Thymus (tissue), 14 donors: ENCODE measurements at places on chromosomes 3 and 15. TPM values are rescaled to one million over a fixed set of nuclear protein-coding genes. Genes with fewer than 3 reads are reported as not detected.

ELL3 gene
- total RNA-seq, result 3.2 TPM

IFT122 gene
- 14.5 TPM for total RNA-seq

SV2B gene
- total RNA-seq, result 3.2 TPM

RBPMS2 gene
- total RNA-seq, result 0.19 TPM

ARHGEF26 gene
- total RNA-seq, result 1.3 TPM

INSYN1 gene
- 0.61 TPM for total RNA-seq

GRCh38 chr3:40523781-40524180, 979 bp upstream of the ZNF621 start:
- DNase-seq, result no peak

GRCh38 chr3:152628496-152628895, 206.4 kb upstream of the P2RY1 start:
- DNase-seq, result no peak

GRCh38 chr15:67103021-67103420, 37.6 kb downstream of the SMAD3 start:
- DNase-seq, result no peak

DNA sequence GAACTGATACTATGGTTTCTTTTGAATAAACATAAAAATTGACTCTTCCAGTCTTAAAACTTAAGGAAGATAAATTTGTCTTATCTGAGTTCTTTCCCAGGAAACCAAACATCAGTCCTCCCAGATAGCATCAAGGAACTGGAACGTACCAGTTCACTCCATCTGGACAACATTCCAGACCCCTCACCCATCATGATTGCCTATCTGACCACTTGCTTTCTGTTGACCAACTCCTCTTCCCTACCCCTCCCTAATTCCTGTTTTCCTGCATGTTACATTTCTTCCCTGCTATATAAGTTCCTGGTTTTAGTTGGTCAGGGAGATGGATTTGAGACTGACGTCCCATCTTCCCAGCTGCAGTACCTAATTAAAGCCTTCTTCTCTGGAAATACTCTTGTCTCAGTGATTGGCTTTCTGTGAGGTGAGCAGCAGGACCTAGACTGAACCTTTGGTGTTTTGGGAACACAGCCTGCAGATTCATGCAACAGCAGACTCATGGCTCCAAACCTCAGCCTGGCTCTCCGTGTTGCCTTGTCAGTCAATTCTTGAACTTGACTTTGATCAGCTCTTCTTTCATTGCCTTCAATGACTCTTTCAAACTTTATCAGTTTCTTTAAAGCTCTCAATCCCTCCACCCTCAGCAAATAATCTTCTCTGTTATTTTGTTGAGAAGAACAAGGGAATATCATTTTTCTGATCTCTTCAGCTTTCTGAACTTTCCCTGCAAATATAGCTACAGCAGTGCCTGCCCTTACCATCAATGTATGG, 123.6 kb downstream of the RPL22L1 start:
- DNase-seq, result no peak

DNA sequence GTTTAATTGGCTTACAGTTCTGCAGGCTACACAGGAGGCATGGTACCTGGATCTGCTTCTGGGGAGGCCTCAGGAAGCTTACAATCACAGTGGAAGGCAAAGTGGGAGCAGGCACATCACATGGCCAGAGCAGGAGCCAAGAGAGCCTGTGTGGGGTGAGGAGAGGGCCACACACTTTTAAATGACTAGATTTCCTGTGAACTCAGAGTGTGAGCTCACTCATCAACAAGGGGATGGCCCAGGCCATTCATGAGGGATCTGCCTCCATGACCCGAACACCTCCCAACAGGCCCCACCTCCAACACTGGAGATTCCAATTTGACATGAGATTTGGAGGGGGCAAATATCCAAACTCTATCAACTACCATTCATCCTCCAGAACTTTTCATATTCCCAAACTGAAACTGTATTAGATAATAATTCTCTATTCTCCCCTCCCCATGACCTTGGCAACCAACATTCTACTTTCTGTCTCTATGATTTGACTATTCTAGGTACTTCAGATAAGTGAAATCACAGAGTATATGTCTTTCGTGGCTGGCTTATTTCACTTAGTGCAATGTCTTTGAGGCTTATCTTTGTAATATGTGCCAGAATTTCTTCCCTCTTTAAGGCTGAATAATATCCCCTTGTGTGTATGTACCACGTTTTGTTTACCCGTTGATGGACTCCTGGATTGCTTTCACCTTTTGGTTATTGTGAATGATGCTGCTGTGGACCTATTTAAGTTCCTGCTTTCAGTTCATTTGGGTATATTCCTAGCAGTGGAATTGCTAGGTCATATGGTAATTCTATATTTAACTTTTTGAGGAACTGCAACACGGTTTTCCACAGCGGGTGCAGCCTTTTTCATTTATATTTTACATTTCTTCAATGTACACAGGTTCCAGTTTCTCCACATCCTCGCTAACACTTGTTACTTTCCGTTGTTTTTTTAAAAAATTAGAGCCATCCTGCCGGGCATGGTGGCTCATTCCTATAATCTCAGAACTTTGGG, 43.8 kb downstream of the TKT start:
- no peak for DNase-seq

GRCh38 chr3:98744283-98744682, 18.9 kb upstream of the ST3GAL6 start:
- DNase-seq, result no peak

DNA sequence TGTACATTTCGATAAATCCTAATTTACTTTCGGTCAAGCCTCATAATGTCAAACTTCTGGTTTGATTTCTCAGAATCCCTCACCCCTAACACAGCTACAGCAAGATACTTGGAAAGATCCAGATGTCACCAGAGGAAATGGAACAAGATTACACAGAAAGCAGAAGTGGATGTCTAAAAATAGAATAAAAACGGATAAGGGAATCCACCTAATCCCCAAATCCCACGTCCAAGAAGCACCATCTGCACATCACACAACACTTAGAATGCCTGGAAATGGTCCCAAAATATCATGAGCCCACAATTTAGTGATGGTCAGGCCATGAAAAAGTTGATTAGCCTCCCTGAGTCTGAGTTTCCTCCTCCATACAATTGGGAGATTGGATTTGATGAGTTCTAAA, 61.7 kb downstream of the AGTR1 start:
- no peak for DNase-seq

- no peak for DNase-seq
Observed at GRCh38 chr15:76006136-76006778, 6.0 kb downstream of the NRG4 start.

DNA sequence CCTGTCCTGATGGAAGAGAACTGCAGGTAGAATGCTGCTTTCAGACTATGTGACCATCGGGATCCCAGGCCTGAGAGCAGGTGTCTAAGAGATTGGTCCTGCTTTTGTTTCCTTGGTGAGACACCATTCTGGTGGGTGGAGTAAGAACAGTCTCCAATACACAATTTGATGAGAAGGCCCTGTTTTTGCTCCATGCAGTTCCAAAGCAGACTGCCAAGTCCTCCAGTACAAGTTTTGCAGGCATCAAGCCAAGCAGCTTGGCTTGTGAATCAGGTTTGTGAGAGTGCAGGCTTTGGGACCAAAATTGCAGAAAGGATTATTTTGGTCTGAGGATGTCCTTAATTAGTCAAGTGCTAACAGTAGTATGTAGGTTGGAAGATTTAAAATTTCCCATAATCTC, 381.6 kb downstream of the FOXP1 start:
- DNase-seq, result no peak

DNA sequence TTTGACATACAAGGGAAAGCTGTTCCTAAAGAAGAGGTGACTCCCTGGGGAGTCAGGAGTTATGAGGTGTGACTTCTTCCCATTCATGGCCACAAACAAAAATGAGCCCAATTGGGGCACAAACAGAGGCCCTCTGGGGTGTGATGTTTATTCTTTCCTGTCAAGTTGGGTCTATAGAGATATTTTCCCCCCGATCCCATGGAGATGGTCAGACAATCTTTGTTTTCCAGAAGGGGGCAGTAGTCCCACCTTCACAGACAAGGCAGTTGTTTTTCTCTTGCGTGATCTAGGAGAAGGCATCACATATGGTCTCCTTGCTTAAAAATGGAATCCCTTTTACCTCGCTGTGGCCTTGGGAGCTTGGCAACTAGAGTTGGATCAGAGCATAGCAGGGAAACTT, 110.3 kb downstream of the MFSD1 start:
- DNase-seq, result no peak

DNA sequence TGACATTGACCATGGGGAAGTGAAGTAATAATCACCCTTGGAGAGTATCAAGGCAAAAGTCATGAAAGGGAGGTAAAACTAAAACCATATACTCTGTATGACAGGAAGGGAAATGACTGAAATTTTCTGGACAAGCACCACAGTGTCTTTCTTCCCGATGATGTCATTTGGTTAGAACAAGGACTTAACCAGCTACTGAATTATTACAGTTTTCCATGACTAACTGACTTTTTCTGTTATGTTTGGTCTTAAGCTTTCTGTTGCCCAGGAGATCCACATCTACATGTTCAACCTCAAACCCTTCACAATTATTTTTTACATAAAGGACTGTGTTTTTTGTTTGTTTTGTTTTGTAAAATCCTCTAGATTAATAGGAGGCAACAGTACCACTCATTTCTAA, 191.9 kb upstream of the IL12A start:
- DNase-seq, result no peak

DNA sequence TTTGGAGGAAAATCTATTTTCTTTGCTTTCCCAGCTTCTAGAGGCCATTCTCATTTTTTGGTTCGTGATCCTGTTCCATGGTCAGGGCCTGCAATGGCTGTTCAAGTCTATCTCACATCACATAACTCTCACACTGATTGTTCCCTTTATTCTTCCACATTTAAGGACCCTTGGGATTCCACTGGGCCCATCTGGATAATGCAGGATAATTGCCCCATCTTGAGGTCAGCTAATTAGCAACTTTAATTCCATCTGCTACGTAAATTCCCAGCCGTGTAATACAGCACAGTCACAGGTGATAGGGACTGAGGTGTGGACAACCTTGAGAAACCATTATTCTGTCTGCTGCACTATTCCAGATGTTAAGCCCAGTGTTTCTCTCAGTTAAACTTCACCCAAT, 311.6 kb upstream of the CNTN4 start:
- DNase-seq, result no peak

GRCh38 chr3:51568996-51569395, 30.5 kb downstream of the RAD54L2 start:
- DNase-seq, result no peak

DNA sequence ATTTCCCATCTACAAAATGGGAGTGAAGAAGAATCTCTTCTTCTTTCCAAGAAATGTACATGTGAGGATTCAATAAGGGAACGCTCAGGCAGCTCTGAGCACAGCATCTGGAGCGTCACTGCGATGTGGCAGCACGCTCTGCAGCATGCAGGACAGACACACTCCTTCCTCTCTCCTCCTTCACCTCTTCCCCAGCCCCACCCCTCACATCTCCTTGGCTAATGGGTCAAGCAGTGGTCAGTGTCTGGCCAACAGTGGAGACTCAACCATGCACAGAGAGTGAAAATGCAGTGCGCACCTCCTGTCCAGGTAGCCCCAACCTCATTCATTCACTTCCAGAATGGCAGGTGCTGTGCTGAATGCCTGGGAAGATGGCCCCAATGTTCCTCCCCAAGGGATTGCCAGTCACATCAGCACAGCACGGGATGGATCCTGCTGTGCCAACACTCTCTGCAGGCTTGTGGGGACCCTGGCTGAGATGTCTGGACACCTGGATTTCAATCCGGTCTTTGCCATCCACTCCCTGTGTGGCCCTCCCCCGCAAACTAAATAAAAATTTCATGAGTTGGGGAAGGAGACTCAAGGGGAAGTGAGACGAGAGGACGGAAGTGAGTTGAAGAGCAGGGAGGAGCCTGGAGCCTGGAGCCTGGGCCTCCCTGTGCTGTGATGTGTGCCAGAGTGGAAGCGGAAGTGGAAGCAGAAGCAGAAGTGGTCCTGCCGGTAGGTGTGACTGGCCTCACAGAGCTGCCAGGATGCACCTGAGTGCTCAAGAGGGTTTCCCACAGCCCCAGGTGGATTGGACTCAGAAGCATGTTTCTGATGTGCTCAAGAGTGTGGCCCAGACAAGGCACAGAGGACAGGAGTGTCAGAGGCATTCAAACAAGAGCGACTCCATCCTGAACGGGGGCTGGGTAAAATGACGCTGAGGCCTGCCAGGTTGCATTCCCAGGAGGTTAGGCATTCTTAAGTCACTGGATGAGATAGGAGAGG, 163.9 kb downstream of the SMAD6 start:
- DNase-seq, result no peak

- no peak for DNase-seq
Observed at GRCh38 chr3:5565026-5565425, 377.5 kb downstream of the EDEM1 start.

DNA sequence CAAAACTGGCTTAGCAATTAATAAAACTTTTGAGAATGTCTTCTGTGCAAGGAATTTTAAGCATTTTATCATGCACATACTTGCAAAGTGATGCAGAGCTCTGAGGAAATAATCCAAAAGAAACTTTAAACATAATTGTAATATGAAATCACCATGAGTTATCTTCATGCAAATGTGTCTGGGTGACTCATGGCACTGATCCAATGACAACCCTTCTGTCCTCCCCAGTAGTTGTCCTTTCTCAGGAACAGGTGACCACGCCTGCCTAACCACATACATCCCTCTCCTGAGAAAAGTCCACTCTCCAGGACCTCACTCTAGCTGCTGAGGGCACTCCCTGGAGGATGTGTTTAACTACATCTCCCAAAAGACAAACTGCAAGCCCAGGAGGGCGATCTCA, 530.6 kb upstream of the IL12A start:
- no peak for DNase-seq

DNA sequence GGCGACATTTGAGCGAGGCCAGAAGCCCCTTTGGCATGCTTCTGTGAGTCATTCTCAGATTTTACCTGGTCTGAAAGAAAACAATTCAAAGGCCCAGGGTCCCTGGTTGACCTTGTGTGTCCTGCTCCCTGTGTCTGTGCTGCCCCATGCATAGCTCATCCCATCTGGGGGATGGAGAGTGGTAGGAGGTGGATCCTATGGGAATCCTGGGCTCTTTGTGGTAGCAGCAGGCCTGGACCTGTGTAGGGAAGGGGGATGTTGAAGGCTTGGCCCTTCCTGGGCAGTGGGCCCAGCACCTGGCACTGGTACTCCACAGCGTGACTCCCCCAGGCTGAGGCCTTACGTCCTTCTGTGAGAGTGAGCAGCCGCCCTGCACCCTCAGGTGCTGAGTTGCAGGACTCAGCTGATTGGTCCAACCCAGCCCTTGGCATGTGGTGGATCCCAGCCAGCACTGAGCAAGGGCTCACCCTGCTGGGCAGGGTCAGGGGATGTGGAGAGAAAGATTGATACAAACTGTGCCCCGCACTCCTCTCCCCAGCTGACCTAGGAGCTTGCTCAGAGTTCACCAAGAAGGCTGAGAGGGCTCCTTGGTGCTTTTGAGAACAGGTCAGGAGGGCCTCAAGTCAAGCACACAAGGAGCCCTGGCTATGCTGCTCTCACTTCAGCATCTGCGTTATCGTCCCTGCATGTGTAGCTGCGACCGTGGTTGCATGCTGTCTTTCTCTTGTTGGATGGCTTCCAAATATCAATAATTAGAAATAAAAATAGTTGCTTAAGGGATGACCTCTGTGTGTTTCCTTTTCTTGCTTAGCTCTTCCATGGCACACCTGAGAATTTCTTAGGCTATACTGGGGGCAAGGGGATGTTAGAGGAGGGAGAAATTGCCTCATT, 21.4 kb upstream of the JMJD7 start:
- DNase-seq, result no peak
